ENCODE measurements at places on chromosomes 2 and 18.
A peak's percentile ranks its signal among the peaks of the same experiment; 100 is the strongest.

DNA sequence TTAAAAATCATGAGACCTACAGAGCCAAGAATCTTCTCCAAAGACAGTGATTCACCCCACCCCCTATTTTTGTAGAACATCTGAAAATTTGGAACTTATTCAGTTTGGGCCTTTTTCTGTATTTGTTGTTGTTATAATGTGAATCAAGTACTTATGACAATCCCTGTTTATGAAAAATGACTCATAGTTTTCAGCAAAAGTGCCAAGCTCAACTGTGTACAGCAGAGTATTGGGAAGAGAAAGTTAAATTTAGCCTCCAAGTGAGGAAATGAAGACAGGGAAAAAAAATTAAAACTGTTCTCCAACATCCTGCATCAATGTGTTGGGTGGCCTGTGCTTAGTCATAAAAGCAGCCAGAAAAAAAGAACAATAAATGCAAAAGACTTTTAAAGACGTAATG lies 46.2 kb downstream of the LRATD1 start:
- DNase-seq, result no peak

- DNase-seq, result no peak
Measured at GRCh38 chr18:44410740-44411139, 269.9 kb upstream of the SETBP1 start.

GRCh38 chr2:216299588-216299987 lies 72.7 kb downstream of the MARCHF4 start:
- peak; percentile 31 for DNase-seq

DNA sequence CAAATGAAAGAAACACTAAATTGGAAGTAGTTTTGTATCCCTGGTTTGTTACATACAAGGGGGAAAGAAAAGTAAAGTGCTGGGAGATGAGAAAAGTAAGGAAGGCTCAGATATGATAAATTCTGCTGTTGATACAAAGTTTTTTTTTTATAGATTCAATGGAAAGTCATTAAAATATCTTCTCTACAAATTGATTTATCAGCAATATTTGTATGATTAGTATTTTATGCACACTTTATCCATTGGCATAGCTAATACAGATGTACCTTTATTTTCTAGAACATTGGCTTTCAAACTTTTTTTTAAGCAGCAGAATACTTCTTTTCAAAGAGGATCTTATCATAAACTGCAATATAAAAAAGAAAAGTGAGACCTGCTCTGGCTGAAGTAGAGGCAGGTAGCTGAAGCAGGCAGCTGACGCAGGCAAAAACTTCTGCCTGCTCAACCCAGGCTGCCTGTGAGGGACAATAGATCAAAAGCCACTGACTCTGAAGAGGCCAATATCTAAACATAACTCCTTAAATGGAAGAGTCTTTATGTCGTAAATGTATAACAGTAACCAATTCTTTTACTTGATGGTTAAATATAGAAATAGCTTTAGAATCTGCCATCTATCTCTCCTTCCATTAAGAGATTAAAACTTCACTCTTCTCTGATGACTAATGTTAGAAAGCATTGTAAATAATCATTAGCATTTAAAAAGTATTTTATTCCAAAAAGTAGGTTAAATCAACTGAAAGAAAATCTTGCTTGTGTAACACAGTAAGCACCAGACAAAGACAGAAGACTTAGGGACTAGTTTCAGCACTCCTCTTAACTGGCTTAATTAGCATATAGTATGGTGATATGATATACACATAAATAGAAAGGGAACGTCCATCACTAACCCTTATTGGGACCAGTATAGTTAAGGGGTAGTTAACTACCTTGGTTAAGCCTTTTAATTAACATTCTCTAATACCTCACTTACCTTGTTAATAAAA lies 174.2 kb downstream of the SLC39A10 start:
- peak; percentile 32 for DNase-seq

- DNase-seq, result no peak
Measured at GRCh38 chr2:102186791-102187495, at the start of gene IL1RL2. TSS of gene IL1RL2 (plus strand) at chr2:102187023. CDS start at chr2:102187868, 845 bp downstream.

GRCh38 chr18:27894746-27895145 lies 282.2 kb downstream of the CDH2 start:
- DNase-seq, result no peak

- no peak for DNase-seq
Measured at GRCh38 chr2:129301431-129301913, 678.0 kb upstream of the RAB6C start.

DNA sequence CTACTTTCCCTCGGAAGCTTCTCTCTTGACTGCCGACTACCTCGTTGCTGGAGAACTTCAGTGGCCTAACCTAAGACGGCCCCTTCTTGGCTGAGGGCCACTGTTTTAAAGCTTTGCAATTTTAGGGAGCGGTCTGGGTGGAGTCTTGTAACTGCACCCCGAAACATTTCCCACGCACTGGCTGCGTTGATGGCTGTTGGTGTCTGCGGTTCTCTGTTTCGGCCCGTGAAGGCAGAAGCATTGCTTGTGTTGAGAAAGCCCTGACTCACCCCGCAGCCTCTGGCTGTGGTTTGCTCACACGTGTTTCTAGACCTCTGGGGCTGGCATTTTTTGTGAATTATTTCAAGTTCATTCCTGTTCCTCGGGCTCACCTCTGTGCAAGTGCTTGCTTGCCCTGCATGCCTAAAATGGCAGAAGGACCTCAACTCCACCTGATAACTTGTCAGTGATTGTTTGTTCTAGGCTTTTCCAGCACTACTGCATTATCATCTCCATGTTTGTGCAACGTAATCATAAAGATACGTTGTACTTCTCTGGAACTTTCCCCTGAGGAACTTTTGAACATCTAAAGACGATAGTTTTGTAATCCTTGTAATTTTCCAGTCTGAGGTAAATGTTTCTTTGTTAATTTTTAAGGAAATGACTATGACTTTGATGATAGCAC lies 94.2 kb upstream of the DLX2 start:
- peak; percentile 51 for DNase-seq

- DNase-seq, result no peak
Measured at GRCh38 chr2:43420389-43420801, 175.4 kb downstream of the THADA start.

DNA sequence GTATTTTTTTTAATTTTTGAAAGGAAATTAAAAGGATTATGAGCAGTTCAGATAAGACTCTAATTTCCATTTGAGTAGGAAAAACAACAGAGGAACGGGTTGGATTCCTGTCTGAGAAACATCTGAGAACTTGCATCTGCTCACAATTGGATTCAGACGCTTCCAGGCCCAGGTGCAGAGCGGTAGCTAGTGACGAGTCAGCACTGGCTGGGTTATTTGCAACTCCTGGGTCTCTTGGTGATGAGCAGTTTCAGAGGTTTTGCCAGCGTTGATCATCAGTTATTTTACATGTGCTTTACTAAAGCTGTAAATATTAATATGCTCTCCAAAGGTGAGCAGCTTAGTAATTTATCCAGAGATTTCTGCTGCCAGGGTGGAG lies 39.1 kb upstream of the B3GNT7 start:
- no peak for DNase-seq

DNA sequence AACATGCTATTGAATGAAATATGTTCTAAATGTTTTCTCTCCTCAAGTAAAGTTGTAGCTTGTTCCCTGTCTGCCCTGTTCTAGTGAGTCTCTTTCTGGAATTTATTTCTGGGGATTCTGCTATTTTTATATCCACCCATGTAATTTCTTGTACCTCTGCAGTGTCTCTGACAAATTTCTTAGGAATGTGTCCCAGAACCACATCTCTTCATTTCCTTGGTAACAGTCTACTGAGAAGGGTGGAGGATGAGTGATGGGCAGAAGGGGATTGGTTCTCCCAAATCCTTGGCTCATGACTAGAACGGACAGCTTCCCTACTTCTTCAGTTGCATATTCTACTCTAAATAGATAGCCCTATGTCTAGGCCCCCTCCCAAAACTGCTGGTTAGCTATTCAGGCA lies 490.6 kb upstream of the LINC00305 start:
- peak; percentile 80 for DNase-seq

DNA sequence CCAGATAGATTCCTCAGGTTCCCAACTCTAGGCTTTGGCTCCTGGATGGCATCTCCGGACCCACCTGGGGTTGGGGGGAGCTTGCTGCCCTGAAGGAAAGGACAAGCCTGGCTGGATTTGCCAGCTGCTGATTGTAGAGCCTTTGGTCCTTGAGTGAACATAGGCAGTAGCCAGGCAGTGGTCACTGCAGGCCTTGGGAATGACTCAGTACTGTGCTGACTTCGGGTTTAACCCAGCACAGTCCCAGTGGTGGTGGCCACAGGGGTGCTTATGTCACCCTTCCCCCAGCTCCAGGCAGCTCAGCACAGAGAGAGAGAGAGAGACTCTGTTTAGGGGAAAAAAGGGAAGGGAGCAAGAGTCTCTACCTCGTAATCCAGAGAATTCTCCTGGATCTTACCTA lies 27.7 kb upstream of the ACTR2 start:
- DNase-seq, result no peak

DNA sequence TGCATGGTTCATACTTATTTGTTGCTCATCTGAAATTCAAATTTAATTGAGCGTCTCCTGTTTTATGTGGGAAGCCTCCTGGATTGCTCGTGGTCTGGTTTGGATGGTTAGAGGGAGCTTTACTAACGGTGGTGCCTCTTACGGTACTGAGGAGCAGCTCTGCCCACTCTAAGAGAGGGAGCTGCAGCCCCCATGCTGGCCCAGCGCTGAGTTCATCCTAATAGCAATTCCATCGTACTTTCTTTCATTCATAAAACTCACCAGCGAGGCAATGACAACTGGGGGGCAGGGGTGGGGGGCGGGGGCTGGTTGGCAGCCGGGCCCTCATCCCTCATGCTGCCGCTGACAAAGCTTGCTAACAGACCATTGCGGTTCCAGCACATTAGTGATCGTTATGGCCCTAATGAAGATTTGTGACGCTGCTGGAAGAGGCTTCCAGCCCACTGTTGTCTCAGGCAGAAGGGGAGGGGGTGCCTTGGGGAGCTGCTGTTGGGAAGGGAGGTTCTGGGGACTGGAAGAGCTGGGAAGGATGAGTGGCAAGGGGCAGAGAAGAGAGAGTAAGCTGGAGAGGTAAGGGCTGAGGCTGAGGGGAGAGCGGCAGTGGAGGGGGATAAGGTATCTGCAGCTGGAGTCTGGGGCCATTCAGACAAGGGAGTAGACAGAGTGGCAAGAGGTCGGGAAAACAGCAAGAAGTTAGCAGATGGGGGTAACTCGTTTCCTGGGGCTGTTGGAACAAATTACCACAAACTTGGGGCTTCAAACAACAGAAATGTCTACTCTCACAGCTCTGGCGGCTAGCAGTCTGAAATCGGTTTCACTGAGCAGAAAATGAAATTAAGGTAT lies 238.1 kb downstream of the LPIN1 start:
- no peak for DNase-seq

GRCh38 chr2:105834931-105835330 lies 90.2 kb downstream of the NCK2 start:
- no peak for DNase-seq

Measured in fibroblast of skin of abdomen (primary cell).